ENCODE measurements at places on chromosomes 5 and 9. TPM values are rescaled to one million over a fixed set of nuclear protein-coding genes. Genes with fewer than 3 reads are reported as not detected.

Gene GNA14
- 5.2 TPM for total RNA-seq

Gene RRAGA
- total RNA-seq: 52.9 TPM

Gene LHX3
- not detected for total RNA-seq

Gene GRXCR2
- total RNA-seq: not detected

Gene ANKRD18A
- total RNA-seq: 0.53 TPM

Gene CACNA1B
- total RNA-seq: 0.14 TPM

Gene SLC36A2
- total RNA-seq: not detected

Gene TNFSF8
- 0.13 TPM for total RNA-seq

Gene EIF4EBP3
- 1.7 TPM for total RNA-seq

Gene FCN1
- not detected for total RNA-seq

Gene ZFP2
- 0.22 TPM for total RNA-seq

Gene CTXN3
- total RNA-seq: not detected

Gene SNAPC4
- 18.4 TPM for total RNA-seq

All from thoracic aorta endothelial cell (primary cell).